ENCODE measurements at places on chromosomes 3 and 15.

GRCh38 chr3:38114875-38115644, 21.9 kb downstream of the ACAA1 start:
- DNase-seq: no peak

DNA sequence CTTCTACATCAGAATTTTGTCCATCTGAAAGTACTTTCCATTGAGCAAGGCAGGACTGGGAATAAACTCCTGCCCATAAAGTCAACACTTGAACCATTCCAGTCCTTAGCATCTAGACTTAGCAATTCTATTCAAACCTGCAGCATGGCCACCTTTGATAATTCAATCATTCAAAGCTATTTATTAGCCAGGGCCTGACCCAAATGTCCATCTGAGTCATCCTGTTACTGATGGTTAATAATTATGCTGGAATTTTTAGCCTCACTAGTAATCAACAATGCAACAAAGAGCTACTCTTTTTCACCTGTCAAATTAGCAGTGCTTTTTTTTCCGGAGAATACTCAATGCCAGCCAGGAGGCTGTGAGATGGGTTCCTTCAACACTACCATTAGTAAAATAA, 72.7 kb upstream of the SNRK start:
- no peak for DNase-seq

GRCh38 chr3:5498981-5499380, 311.5 kb downstream of the EDEM1 start:
- DNase-seq: no peak

GRCh38 chr15:75420698-75421097, 30.8 kb downstream of the SIN3A start:
- DNase-seq: no peak

DNA sequence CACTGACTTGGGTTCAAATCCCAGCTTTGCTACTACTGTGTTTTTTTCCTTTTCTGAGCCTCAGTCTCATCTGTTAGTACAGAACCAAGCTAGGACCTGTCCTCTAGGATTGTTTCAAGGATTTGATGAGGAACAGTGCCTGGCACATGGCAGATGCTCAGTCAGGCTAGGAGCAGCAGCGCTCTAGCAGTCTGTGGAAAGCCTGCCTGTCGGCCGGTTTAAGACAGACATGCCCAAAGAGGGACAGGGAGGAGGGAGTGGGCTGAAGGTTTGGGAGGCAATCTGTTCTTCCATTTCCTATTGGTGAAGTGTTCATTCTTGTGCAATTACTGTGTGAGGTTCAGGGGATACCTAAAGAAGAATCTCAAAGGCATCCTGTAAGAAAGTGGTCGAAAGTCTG, 35.1 kb upstream of the RGMA start:
- DNase-seq: no peak

DNA sequence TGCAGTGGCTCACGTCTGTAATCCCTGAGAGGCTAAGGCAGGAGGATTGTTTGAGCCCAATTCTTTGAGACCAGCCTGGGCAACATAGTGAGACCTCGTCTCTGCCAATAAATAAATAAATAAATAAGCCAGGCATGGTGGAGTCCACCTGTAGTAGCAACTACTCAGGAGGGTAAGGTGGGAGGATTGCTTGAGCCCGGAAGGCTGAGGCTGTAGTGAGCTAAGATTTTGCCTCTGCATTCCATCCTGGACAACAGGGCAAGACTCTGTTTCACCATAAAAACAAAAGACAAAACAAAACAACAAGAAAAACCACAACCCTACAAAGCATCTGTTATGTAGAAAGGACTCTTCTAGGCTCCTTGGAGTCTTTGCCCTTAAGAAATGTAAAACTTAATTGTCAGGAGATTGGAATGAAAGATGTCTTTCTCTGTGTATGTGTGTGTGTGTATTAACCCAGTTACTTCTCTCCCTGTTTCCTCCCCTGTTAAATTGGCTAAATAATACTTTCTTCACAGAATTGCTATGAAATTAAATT, 9.5 kb downstream of the NECTIN3 start:
- DNase-seq: peak; percentile 64

GRCh38 chr15:37931321-37931720, 3.1 kb upstream of the TMCO5A start:
- DNase-seq: peak; percentile 18

Data from fibroblast of skin of abdomen (primary cell).